ENCODE measurements at places on chromosomes 3 and 15.

- no peak for DNase-seq
These were observed 54.7 kb downstream of the EEFSEC start for GRCh38 chr3:128207951-128208350.

DNA sequence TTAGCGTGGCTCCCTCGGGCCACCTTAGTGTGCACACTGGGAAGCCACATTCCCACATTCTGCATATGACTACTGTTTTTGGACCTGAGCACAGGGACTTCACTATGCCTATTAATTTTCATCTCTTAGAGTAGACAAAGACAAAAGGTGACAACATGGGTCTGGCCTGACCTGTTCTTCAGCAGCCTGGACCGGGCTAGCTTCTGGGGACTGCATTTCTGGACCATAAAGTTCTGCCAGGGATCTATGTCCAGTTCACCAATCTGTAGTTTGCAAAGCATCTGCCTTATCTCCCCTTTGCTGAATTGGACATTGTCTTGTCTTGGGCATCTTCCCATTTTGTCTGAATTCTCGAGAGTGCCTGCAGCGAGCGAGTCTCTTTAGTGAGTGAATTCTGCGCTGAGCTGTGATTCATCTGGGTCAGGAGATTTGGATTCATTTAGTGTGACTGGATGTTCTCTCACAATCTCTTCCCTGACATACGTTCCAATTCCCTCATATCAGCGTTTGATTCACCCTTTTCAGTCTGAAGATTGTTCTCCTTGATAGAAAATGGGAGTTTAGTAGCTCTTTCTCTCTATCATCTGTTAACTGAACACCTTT lies 112.2 kb upstream of the PLXNA1 start:
- DNase-seq = no peak

DNA sequence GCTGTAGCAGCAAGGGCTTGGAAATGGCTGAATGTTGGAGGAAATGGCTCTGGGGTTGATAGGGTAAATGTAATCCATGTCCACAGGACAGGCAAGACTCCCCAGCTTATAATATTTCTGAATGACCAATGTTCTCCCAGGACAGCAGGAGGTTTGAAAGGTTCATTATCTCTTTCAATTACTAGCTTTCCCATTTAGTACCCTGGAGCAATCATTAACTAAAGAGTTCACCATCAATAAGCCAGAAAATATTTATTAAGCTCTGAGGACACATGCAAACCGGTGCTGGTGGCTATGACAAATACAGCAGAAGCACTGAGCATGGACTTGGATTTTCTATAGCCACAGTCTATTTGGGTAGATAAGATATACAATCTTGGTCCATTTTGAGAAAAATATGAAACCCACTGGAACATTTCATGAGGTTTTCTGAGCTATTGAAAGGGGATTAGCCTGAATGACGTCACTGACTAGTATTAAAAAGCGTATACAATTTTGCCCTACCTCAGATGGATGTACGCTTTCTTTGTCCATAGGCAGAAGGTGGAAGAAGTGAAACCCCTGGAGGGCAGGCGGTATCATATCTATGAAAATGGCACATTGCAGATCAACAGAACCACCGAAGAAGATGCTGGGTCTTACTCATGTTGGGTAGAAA lies 166.2 kb downstream of the CHL1 start:
- DNase-seq = no peak

DNA sequence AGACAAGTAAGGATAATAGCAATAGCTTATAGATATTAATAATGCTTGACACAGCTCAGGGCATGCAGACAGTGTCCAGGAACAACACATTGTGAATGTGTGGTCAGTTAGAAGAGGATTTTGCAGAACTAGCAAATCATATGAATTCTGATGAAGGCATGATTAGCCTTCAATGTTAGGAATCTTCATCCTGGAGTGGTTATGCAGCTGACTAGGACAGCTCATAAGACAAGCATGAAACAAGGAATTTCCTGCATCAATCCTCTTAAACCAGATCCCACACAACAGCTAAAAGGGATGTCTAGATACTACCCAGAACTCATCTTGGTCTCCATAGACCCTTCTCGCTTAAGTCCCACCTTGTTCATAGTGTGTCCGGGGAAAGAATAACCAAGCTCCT lies 499.0 kb upstream of the ATP11B start:
- no peak for DNase-seq

DNA sequence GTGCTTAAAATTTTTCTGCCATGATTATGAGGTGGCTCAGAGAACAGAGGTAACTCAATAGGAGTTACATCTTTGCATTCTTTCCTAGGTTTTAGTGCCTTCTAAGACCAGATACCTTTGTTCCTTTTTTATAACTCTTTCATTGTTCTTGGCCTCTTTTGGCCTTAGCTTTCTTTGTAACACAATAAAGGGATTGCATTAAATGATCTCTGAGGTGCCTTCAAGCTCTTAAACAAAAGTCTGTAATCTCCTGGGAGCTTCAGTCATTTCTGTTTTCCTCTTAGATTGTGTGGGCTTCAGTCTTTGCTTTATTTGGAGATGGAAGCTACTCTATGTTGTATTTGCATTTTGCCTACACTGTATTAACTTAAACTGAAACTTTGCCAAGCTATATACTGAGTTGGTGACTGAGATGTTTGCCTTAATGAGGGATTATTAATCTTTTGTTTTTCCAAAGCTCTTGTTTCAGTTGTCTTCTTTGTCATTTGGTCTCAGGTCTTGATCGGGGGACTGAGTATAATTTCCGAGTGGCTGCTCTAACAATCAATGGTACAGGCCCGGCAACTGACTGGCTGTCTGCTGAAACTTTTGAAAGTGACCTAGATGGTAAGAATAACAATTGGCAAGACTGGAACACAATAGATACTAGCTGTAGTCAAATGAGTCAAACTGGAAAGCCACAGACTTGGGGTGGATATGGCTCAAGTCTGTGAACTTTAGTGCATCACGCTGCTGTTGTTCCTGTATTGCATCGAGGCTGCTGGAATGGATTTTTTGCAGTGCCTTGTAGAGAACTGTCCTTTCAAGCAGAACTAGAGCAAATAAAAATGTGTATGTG lies 110.3 kb downstream of the HCN4 start:
- no peak for DNase-seq

GRCh38 chr3:28240441-28240840 lies 978 bp upstream of the CMC1 start:
- DNase-seq = no peak

GRCh38 chr3:186788482-186789370 lies 5.3 kb downstream of the EIF4A2 start:
- DNase-seq = no peak

DNA sequence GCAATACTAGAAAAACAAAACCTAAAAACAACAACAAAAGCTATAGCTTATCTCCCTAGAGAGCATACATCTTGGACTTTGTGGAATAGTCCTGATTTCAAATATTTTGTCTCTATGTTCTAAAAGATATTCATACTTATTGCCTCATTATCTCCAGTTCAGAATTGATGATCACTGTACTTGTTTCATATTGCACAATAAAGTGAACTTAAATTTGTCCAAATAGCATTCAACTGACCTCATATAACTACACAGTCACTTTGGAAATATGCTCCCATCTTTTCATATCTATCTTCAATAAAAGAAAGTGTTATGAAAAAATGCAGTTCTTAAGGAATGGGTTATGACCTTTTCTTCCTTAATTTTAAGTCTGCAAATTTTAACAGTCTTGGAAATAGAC lies 228.6 kb upstream of the CMC1 start:
- no peak for DNase-seq

- no peak for DNase-seq
These were observed 267.0 kb downstream of the CHL1 start for GRCh38 chr3:463252-464192.

DNA sequence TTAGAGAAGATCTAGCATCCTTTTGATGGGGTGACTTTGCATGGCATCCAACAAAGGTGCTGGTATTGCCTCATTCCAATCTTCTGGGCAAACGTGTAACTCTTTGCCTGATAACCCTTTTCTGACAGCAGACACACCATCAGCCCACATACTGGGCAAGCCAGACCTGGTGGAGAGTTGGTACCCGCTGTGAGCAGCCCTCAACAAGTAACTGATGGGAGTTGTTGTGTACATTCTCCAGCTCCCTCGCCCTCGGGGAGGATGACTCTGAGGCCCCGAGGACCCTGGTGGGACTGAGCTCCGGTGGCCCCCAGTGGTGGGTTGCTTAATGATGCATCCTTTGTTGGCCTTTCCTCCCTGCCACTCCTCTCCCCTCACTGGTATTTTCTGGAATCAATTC lies 102.4 kb upstream of the SLC6A11 start:
- DNase-seq = no peak

- no peak for DNase-seq
These were observed 163.4 kb downstream of the FNDC3B start for GRCh38 chr3:172202797-172203196.

- no peak for DNase-seq
These were observed 66.8 kb upstream of the KBTBD8 start for GRCh38 chr3:66931291-66931690.

DNA sequence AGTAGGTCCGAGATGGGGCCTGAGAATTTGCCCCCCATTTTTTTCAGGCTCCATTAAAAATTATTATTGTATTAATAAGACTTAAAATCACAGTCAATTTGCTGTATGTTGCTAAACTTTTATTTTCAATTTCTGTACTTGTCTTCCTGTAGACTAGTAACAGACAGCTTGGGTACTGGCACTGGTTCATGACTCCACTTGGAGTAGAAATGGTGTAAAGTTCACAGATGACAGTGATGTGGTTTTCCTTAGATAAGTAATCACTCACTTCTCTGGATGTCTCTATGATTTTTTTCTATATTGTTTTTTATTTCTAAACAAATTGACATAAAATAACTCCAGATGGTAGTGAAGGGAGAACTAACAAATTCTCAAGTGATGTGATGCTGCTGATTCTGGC lies 15.6 kb upstream of the ZNF80 start:
- no peak for DNase-seq

- DNase-seq = no peak
These were observed 8.7 kb upstream of the SUMF1 start for GRCh38 chr3:4475804-4476203.

- DNase-seq = no peak
These were observed 32.9 kb downstream of the RNF111 start for GRCh38 chr15:59020322-59020721.

GRCh38 chr3:44962621-44963393 lies 13.2 kb downstream of the ZDHHC3 start:
- no peak for DNase-seq

DNA sequence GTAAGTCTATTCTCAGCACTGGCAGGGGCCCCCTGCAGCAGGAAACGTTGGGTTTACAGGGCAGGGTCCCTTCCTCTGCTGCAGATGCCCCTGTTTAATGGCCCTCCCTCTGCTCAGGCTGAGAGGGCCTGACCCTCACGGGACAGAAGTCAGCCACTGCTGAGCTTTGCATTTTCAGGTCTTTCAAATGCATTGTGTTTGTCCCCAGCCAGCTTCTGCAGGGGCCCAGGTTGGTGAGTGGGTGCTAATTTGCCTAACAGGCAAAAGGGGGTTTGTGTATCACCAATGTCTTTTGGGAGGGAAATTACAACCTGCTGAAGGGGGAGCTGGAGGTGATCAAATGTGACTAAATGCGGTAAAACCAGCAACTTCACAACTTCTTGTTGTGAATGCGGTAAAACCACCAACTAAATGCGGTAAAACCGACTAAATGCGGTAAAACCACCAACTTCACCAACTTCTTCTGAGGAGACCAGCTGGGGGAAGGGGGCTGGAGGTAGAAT lies 44.8 kb upstream of the UBE2E1 start:
- no peak for DNase-seq

DNA sequence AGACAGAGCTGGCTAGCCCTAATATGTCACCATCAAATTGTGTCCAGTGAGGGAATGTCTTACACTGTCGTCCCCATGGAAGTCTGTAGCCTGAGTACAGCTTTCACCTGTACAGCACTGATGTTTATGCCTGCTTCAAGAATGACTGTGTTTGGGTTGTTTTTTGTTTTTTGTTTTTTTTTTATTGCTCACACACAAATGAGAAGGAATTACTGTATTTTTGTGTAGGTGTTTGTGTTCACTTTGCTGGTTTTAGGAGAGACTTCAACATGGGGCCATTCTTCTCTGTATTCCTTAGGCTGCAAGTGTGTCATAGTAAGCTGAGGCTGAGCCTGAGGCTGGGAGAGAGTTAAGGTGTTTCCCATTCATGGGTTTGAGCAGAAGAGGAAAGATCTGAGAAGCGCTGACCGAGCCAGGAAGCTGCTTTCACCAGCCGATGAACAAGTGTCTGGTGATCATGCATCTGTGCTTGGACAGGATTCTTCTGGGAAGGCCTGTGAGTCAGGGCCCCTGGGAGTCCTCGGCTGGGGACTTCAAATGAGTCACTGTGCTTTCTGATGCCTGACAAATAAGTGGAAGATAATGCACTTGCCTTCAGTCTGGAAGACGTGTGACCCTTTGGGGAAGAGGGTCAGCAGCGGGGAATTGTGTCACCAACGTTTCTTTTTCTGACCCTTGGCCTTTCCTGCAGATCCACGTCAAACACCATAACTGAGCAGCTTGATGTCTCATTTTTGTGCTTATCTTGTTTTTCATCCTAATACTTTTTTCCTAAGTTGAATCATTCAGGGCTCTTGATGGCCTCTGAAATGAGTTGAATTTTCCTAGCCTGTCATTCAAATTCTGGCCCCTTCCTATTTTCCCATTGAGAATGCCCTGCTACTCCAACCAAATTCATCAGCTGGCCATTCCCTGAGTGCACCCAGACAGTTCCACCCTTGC lies 36.7 kb upstream of the ZBTB38 start:
- DNase-seq = no peak

DNA sequence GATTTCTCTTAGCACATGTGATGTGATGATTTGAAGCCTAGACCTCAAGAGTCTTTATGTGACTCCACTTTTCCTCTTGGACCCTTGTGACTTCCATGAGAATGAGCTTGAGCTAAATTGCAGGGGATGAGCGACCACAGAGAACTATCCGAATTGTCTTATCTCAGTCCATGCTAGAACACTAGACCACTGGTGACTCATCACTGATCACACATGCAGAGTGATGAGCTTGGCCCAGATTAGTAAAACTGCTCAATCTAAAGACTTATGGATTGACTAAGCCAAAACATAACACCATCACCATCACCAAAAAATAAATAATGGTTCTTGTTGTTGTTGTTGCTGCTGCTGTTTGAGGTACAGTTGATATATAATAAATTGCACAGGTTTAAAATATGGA lies 114.1 kb upstream of the CFAP20DC start:
- no peak for DNase-seq

DNA sequence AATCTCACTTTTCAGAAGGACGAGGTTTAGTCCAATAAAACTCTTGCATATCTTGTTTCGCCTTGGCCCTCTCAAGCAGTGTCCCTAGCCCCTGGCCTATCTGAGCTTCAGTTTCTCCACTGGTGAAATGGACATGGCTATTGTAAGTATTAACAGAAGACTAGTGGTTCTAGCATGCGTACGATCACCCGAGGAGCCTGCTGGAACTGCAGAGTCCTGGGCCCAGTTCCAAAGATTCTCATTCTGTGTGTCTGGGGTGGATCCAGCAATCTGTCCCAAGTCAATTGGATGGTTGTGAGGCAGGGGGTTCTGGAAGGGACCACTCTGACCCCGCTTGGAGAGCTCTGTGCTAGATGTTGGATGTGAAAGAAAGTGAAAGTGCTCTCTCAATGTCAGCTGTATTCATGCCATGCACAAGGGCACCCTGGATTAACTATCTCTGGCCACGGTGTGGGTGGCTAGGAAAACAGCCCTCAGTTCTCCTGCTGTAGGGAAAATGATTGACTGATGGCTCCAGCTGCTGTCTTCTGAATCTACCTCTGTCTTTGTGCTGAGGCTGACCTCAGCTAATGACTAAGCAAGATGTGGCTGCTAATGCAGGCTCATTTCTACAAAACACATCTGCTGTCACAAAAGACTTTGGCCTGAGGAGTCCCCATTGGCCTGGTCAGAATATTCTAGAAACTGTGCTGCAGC lies 1.9 kb upstream of the PLA1A start:
- DNase-seq = no peak

- DNase-seq = no peak
These were observed 37.8 kb upstream of the BCL6 start for GRCh38 chr3:187783098-187783497.
